HFF-Myc (cell line): ENCODE measurements at places on chromosomes 7 and 10.

GRCh38 chr7:16171928-16172327 lies 249.4 kb downstream of the CRPPA start:
- no peak for DNase-seq

GRCh38 chr7:10412422-10413019 lies 561.2 kb upstream of the PHF14 start:
- peak; percentile 0 for DNase-seq

- DNase-seq: no peak
Measured at GRCh38 chr10:89351412-89351779, 23.6 kb downstream of the IFIT3 start.

DNA sequence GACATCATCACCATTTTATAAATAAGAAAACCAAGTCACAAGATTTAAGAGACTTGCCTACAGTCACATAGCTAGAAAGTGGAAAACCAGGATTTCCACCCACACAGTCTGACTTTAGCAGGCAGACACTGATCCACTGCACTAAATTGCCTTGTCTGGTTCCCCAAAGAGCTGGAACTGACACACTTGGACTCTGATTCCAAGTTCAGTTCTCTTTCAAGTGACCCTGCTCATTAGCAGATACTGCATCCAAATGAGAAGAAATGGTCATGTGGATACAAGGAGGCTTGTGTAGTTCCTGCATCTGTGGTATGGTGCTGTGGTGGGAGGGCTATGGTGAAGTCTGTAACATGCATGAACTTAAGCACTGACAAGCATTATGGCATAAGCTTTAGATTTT lies 180.1 kb upstream of the MKLN1 start:
- no peak for DNase-seq
